Activated naive CD4-positive, alpha-beta T cell treated with anti-CD3 and anti-CD28 coated beads, Interleukin-2, amount 50 U/mL, for 16 hours (primary cell): ENCODE measurements at places on chromosomes 11 and 22.

GRCh38 chr11:109507836-109508561 is 86.0 kb downstream of the C11orf87 start:
- DNase-seq = no peak

- DNase-seq = no peak
Observed at GRCh38 chr11:130776061-130776419, 140.2 kb downstream of the SNX19 start.

- no peak for DNase-seq
Observed at GRCh38 chr11:123611698-123612097, 42.7 kb downstream of the SCN3B start.

DNA sequence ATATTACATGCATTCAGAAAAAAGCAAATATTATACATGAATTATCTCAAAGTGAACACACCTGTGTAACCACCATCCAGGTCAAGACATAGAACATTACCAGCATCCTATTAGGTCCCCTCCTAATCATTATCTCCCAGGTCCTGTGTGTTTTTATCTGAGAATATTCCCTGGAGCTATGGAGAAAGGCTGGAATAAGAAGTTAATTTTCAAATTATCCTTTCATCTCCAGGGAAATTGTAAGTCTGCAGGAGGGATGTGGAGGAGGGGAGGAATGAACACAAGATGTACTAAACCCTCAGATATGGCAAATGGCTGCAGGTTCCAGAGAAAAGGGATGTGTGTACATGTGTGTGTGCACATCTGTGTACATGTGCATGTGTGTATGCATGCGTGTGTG is 25.2 kb upstream of the NAV2 start:
- DNase-seq = no peak

- DNase-seq = no peak
Observed at GRCh38 chr11:75432911-75433321, at the start of gene KLHL35. TSS of gene KLHL35 (minus strand) at chr11:75433203. CDS start at chr11:75430629, 2,574 bp downstream.

DNA sequence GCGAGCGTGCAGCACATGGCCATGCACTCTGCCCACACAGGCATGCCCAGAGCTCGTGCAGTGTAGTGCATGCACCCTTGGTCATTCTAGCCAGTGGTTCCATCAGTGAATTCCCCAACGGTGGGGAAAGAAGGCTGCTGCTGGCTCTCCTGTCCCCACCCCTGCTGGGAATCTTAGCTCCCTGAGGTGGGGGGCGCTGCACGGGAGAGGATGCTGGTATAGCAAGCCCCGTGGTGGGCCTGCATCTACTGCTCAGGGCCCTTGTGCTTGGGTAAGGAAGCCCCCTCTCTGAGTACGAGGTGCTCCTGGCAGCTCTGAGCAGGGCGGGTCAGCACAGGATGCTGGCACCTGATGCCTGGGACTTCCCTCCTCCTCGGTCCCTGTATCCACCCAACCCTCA is 18.5 kb upstream of the BAIAP2L2 start:
- DNase-seq = no peak

DNA sequence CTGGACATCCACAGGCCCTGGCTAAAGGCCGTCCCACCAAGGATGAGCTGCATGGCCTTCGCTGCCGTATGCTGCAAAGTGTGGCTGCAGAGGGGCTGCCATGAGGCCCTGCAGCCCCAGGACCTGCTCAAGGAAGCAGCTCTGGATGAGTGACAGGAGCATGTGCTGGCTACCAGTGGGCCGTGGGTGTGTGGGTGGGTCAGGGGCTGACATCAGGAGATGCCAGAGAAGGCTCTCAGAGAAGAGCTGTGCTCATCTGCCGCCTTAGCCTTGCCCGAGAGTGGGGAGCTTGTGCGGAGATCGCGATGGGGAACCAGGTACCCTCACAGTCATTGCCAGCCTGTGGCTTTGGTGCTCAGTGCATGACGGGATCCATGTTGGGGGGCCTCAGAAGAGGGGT is 41.3 kb downstream of the SCUBE1 start:
- no peak for DNase-seq

GRCh38 chr11:42410251-42410955 is 901.4 kb upstream of the API5 start:
- no peak for DNase-seq

GRCh38 chr22:44621401-44622146 is 80.4 kb upstream of the PRR5 start:
- no peak for DNase-seq

- DNase-seq = no peak
Observed at GRCh38 chr11:104968856-104969776, 742 bp upstream of the CASP4 start.

- no peak for DNase-seq
Observed at GRCh38 chr11:102933627-102934026, 21.9 kb downstream of the MMP13 start.

DNA sequence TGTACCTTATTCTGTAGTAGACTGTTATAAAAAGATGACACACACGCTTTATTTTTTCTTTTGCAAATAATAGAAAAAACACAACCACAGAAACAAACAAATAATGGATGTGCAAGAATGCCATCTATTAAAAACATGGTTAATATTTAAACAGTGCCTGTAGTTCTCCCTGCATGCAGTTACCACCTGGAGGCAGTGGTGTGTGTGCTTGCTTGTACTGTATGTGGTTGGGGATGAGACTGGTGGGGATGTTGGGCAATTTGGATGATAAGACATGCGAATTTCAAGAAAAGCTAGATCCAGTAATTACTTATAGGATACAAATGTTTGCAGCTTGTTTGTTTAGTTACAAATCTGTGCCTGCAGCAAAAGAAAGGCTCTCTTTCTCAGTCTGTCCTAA is 3.6 kb downstream of the C11orf87 start:
- no peak for DNase-seq

GRCh38 chr11:69508974-69509373 is 27.5 kb downstream of the LINC01488 start:
- no peak for DNase-seq

DNA sequence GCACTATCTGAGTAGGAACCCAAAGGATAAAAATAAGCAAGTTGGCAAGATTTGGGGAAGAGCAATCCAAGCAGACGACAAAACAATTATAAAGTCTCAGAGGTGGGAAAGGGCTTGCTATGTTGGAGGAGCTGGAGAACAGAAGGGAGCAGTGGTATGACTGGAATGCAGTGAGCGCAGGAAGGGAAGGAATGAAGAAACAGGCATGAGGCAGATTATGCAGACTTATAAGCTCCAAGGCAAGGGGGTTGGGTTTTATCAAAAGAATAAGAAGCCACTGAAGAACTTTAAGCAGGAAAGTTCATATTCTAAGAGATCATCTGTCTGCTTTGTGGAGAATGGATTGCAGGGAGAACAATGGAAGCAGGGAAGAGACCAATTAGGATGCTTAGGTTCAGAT is 31.7 kb downstream of the PGM2L1 start:
- no peak for DNase-seq

- DNase-seq = no peak
Observed at GRCh38 chr22:40190501-40190900, 12.8 kb downstream of the TNRC6B start.

- DNase-seq = no peak
Observed at GRCh38 chr22:32515084-32515483, 40.5 kb downstream of the FBXO7 start.

- no peak for DNase-seq
Observed at GRCh38 chr11:77752516-77752915, 68.0 kb downstream of the RSF1 start.

DNA sequence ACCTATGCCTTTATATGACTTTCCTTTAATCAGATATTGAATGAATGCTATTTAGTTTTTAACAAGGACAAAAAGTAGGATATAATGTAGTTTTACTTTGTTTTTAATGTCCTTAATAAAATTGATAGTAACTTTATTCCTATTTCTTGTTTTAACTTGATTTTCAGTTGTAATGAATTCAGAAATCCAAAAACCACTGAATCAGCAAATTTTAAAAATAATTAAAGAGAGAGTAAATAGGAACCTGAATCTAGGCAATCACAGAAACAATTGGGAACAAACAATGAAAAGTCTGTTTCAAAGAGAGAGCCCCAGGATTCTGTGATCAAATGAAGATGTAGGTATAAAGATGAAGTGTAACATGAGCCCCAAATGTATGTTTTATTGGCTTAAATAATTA is 556.0 kb downstream of the LUZP2 start:
- no peak for DNase-seq

DNA sequence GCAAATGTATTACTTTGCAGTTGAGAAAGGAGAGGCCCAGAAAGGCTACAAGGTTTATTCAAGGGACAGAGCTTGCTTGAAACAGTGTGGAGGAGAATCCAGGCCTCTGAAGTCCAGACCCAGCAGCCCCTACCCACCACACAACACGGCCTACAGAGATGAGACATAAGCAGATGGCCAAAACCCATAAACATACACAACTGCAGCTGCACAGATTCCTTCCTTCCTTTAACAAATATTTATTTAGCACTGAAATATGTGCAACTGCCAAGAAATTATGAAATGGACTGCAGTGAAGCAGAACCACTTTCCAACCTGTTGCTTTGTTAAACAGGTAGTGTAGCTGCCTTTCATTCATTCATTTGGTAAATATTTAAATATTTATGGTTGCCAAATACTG is 122.3 kb downstream of the SPATA19 start:
- DNase-seq = no peak

- DNase-seq = no peak
Observed at GRCh38 chr11:101860696-101861427, 53.9 kb upstream of the CEP126 start.

DNA sequence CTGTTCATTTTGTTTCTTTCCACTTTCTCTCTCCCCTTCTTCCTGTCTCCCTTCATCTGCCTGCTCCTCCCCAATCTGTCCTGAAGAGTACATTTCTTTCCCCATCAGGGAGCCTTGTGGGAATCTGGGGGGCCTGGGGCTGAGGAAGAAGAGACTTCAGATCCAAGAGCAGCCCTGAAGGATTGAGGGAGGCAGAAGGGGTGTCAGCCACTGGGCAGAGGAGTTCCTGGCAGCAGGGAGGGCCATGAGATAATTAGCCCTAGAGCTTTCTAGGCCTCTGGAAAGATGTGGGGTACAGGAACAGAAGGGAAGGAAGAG is 24.4 kb upstream of the OAF start:
- no peak for DNase-seq

DNA sequence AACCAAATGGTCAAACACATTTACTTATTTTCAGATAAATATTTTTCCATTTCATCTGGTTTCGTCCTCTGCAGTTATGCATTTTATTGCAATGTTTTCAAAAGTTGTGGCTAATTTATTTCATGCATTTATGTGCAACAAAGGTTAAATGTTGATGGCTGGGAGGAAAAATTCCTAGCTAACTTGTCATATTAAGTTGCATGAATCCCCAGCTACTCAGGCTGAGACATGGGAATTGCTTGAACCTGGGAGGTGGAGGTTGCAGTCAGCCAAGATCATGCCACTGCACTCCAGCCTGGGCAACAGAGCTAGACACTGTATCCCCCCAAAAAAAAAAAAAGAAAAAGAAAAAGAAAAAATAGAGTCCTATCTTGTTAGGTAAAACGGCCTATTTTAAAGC is 1862.4 kb upstream of the RAG2 start:
- no peak for DNase-seq

- peak; percentile 27 for DNase-seq
Observed at GRCh38 chr11:119108146-119108856, 1.2 kb downstream of the C2CD2L start.

GRCh38 chr11:64764753-64765152 is 5.0 kb upstream of the PYGM start:
- no peak for DNase-seq

DNA sequence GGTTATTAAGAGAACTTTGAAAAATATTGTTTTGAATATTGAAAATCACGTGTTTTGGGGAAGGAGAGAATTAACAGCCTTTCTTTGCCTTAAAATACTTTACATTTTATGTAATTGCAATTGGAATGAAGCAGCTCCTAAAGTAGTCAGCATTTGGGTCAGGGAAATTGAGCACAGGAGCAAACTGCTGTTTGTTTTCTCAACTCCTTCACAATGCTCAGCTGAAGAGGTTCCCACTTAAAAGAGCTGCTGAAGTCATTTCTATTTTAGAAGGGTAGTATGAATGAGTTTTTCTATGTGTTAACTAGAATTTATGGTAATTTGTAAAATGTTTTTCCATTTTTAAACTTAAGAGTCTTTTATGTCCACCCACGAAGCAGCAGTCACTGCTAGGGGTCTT is 8.1 kb upstream of the UCP2 start:
- no peak for DNase-seq

- DNase-seq = no peak
Observed at GRCh38 chr11:132910011-132910760, 622.1 kb downstream of the OPCML start.

- no peak for DNase-seq
Observed at GRCh38 chr11:12179019-12179418, 68.6 kb downstream of the MICAL2 start.

DNA sequence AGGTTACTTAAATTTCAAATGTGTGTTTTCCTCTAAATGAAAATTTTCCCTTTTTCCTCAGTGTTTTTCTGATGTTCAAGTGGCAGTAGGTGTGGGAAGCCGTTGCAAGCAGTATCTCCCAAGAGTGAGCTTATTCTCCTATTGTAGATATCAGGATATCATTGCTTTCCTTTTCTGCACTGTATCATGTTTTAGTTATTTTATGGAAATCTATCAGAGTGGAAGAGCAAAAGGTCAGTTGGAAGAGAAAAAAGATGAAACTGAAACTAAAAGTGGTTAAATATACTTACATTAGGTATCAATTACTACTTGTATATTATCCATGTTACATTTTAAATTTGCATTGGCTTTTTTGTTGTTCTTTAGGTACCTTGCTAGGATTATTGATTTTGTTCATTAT is 57.0 kb downstream of the PDE3B start:
- no peak for DNase-seq

DNA sequence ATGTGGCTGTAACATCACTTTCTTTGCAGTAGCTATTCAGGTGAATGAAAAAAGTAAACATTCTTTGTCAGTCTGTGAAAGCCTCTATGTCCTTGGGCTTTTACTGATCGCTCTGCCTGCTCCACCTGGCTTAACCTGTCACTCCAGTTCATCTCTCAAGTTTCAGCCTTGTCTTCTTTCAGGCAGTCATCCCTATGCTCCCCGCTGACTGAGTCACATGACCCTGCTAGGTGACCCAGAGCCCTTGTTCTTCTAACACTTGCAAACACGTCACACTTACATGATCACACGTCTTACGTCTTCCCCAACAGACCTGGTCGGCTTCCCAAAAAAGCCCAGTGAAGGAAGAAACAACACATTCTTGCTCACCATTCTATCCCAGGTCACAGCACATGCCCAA is 499.3 kb upstream of the TENM4 start:
- DNase-seq = no peak

- DNase-seq = peak; percentile 64
Observed at GRCh38 chr11:69296890-69297786, 3.2 kb downstream of the MYEOV start.
